Stimulated activated CD8-positive, alpha-beta memory T cell treated with anti-CD3 and anti-CD28 coated beads, Interleukin-4, amount 100 ng/mL, for 4 hours (primary cell): ENCODE measurements at places on chromosomes 7 and 10.
A peak's percentile ranks its signal among the peaks of the same experiment; 100 is the strongest.

DNA sequence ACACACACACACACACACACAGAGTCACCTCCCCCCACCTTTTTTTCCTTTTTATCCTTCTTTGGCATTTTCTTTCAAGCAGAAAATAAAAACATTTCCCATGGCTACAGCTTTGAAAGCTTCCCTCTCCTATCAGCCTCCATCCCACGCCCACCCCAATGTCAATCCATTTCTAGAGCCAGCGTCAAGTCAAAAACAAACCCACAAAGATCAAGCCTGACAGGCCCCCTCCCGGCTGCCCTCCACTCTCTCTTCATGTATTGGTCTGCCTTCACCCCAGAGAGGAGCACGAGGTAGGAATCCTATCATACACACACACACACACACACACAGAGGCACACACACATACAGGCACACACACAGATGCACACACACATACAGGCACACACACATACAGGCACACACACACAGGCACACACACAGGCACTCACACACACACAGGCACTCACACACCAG lies 8.0 kb upstream of the TNRC18 start:
- DNase-seq, result no peak

GRCh38 chr7:111872450-111873325 lies 310.4 kb upstream of the IMMP2L start:
- no peak for DNase-seq

GRCh38 chr10:132948351-132948750 lies 6.0 kb upstream of the CFAP46 start:
- DNase-seq, result no peak

DNA sequence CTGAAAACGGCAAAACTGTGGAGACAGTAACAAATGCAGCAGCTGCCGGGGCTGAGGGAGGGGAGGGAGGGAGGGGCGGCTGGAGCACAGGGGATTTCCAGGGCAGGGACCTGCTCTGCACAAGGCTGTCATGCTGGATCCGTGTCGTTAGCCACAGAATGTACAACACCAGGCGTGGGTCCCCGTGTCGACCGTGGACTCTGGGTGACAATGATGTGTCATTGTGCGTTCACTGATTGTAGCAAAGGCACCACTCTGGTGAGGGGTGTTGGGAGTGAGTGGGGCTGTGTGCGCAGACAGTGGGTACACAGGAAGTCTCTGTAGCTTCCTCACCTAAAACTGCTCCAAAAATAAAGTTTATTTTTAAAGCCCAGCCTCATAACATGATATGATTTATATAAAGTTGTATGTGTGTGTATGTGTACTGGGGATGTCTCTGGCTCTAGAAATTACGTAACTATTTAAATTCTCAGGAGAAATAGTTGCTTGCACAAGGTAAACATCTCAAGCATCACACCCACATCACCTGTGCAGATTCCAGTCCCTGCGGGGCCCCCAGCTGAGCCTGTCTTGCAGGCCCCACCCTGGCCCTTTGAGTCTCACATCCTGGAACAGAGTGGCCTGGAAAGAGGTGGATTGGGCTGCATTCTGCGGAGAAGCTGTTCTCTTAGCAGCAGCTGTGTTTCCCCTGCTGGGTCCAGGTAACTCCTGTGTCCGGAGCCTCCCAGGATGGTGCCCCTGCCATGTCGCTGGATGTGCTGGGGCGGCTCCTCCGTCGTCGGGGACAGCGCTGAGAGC lies 135.7 kb downstream of the DYNC2I1 start:
- no peak for DNase-seq

- DNase-seq, result no peak
Observed at GRCh38 chr10:116771101-116771958, 29.0 kb upstream of the HSPA12A start.

GRCh38 chr10:132107186-132107948 lies 41.6 kb downstream of the JAKMIP3 start:
- no peak for DNase-seq

DNA sequence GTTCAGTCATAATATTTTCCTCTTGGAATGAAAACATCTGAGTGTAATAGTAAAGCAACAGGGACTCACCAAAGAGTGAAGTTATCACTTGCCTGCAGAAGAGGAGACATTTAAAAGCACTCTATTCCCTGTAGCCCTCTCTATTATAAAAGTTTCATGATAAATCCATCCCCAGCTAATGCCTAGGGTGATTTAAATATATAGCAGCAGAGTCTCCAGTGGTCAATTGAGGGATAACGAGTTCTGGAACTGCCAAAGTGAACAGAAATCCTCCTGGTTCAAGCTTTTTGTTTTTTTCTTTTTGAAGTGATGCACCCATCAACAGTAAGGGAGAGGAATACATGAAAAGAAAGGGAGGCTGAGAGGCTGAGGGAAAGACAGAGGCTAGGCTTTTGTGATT lies 87.3 kb downstream of the EVX1 start:
- DNase-seq, result no peak

DNA sequence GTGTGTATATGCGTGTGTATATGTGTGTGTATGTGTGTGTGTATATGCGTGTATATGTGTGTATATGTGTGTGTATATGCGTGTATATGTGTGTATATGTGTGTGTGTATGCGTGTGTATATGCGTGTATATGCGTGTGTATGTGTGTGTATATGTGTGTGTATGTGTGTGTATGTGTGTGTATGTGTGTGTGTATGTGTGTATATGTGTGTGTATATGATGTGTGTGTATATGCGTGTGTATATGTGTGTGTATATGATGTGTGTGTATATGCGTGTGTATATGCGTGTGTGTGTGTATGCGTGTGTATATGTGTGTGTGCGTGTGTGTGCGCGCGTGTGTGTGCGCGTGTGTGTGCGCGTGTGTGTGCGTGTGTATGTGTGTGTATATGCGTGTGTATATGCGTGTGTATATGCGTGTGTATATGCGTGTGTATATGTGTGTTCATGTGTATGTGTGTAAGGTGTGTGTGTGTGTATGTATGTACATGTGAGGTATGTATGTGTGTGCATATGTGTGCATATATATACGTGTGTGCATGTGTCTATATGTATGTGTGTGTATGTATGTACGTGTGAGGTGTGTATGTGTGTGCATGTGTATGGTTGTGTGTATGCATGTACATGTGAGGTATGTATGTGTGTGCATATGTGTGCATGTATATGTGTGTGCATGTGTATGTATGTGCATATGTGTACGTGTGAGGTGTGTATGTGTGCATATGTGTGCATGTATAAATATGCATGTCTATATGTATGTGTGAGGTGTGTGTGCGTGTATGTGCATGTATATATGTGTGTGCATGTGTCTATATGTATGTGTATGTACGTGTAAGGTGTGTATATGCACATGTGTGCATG lies 6.0 kb downstream of the UCN3 start:
- DNase-seq, result no peak

- no peak for DNase-seq
Observed at GRCh38 chr10:11760861-11761260, 18.7 kb downstream of the ECHDC3 start.

GRCh38 chr10:47264797-47265281 lies 35.2 kb upstream of the GDF10 start:
- peak; percentile 21 for DNase-seq

DNA sequence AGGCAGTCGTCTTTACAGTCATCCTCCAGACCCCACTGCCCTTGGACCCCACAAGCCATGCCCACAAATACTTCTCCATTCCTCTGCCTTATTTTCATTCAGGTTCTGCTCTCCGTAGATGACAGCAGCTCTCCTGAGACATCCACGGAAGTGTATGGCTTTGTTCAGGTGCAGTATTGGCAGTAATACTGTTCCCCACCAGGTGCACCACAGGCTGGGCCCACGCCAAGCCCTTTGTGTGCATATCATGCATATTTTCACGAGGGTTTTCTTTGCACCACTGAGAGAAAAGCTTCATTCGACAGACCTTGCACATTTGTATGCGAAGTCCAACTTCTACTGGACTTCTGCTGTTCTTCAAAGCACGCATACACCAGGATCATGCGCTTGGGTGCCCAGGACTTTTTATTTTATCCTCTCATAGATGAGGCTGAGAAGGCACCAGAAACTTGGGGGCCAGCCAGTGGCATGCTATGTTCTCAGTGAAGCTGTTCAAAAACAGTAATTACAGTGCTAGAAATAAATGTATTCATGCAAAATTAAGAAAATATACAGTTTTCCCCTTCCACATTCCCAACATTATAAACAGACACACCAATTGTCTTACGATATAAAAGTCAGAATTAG lies 37.8 kb upstream of the PITRM1 start:
- no peak for DNase-seq

DNA sequence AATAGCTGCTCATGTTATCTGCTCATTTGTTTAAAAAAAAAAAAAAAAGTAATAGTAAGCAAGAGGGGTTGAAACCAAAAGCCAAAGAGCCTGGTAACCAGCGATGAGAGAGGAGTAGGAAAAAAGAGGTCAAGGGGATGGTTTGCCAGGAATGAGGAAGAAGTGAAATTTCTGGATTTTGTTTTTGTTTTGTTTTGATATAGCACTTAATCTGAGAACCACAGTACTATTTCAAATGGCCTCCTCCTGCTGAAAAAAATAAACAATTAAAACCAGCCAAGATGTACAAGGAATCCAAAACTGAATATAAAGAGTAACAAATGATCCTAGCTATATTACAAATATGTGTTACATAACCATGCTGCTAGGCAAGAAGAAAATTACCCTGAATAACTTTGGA lies 213.1 kb downstream of the FGFR2 start:
- DNase-seq, result no peak

DNA sequence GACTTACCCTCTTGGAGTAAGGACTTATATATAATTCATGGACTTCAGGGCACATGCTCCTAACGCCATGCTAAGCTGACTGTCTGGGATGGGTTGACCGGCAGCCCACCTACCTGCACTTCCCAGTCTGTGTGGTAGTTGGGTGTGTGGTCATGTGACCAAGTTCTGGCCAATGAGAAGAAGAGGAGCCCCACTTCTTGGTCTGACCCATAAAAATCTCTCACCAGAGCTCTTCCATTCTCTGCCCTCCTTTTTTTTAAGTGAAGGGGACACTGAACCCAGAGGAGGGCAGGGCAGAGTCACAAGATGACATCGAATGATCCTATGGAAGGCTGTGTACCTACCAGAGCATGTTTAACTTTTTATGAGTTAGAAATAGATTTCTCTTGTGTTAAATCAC lies 370.1 kb downstream of the FRMD4A start:
- DNase-seq, result no peak

- no peak for DNase-seq
Observed at GRCh38 chr7:95749515-95749914, 22.8 kb upstream of the DYNC1I1 start.

DNA sequence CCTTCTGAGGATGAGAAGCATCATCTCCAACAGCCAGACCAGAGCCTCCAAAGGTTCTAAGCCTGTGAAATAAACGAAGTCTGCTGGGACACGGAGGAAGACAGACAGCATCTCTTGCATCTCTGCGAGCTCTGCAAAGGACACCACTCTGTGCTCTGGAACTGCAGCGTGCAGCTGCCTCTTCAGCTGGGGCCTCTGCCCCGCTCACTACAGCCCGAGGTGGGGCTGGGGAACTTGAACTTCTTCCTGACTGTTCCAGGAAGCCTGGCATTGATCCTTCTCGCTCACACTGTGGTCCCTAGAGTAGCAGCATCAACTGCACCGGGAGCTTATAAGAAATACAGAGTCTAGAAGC lies 163.3 kb downstream of the USP6NL start:
- no peak for DNase-seq

- no peak for DNase-seq
Observed at GRCh38 chr7:100621554-100621953, 9.2 kb downstream of the MOSPD3 start.

DNA sequence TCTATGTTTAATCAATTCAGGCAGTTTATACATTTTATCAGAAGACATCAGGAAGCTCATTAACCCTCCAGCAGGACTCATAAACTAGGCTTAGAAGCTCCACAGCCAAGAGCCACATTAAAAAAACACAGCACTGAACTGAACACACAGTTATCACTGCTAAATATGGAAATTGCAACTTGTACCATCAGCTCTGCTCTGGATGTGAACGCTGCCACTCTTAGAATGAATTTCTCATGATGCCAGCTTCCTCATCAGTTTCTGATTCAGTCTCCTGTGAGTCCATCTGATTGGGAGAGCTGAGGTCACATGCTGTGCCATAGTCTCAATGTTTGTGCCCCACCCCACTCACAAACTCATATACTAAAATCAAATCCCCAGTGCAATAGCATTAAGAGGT lies 17.1 kb upstream of the ING3 start:
- DNase-seq, result no peak
